Non-pigmented ciliary epithelial cell (primary cell): ENCODE measurements at places on chromosomes 2 and 18.

DNA sequence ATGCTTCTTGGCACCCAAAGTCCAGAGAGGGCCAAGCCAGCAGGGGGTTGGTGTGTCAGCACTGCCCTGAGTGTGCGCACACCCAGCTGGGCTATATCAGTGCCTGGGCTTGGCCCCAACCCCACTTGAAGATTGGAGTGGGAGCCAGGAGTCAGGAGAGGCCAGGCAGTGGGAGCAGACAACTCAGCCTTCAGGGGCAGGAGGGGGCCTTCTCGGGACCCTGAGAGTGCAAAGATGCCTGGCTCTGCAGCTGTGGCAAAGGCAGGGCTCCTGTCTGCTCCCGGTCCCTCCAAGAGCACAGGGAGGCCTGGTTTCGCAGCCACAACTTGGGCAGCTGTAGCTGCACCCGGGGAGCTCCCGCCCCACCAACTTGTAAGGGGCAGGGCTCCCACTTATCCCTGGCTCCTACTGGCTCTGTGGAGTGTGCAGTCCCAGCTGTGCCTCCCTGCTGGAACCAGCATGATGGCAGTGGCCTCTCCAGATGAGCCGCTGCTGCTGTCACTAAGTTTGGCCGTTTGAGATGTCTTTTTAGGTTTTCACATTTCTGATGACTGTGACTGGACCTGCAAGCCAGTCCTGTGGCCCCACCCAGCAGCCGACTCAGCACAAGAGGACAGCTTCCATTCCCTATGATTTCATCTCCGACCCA is 148.8 kb upstream of the HS6ST1 start:
- no peak for DNase-seq

- no peak for DNase-seq
These were observed 208.1 kb downstream of the ASB1 start for GRCh38 chr2:238634701-238635357.

DNA sequence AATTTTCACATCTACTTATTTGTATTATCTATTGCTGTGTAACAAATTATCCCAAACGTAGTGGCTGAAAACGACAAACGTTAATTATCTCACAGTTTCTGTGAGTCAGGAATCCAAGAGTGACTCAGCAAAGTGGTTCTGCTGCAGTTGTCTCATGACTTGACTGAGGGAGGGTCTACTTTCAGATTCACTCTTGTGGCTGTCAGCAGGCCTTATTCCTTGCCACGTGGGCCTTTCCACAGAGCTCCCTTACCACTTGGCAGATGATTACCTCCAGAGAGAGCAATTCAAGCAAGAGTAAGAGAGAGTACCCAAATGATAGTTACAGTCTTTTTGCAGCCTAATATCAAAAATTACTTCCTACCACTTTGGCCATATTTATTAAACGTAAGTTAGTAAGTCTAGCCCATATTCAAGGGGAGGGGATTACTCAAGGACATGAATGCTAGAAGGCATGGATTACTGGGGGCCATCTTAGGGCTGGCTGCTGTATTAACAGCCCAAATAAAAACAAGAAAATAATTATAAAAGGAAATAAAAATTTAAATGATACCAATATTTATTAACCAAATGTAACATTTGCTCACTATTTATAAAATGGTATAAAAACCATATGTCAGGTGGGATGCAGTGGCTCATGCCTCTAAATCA is 48.7 kb upstream of the NBEAL1 start:
- DNase-seq, result peak; percentile 50

GRCh38 chr2:16179701-16180416 is 239.5 kb downstream of the MYCN start:
- no peak for DNase-seq

GRCh38 chr2:160399880-160400279 is 93.7 kb downstream of the RBMS1 start:
- DNase-seq, result no peak

DNA sequence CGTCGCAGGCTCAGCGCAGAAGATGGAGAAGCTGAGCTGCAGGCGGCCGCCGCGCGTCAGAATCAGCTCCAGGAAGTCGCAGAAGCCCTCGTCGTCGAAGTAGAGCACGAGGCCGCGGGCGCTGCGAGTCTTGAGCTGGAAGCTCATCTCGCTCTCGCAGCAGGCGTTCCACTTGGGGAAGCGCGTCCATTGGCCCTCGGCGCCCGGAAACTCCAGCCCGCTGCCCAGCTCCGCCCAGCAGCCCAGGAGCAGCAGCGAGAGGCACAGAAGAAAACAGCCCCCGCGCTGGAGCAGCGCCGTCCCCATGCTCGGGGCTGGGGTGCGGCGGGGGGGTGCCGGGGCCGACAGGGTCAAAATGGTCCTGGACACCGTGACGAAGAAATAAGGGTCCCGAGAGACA is 4.0 kb downstream of the NRXN1 start:
- DNase-seq, result no peak

DNA sequence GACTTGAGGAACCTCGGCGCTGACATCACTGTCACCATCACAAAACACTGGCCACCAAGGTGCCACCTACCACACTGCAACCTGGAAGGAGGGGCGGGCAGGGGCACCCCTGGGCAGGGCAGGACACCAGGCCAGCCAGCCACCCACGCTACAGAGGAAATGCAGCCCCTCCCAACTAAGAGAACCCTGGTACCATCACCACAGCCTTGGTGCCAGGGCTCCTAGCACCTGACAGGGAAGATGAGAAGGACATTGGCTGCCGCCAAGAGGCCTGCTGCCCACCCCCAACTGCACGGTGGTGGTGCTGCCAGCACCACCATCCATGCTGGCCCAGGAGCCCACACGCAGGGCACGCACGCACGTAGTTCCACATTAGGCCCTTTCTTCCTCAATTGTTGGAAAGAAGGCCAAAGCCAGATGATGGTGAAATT is 88.7 kb downstream of the HDAC4 start:
- no peak for DNase-seq

DNA sequence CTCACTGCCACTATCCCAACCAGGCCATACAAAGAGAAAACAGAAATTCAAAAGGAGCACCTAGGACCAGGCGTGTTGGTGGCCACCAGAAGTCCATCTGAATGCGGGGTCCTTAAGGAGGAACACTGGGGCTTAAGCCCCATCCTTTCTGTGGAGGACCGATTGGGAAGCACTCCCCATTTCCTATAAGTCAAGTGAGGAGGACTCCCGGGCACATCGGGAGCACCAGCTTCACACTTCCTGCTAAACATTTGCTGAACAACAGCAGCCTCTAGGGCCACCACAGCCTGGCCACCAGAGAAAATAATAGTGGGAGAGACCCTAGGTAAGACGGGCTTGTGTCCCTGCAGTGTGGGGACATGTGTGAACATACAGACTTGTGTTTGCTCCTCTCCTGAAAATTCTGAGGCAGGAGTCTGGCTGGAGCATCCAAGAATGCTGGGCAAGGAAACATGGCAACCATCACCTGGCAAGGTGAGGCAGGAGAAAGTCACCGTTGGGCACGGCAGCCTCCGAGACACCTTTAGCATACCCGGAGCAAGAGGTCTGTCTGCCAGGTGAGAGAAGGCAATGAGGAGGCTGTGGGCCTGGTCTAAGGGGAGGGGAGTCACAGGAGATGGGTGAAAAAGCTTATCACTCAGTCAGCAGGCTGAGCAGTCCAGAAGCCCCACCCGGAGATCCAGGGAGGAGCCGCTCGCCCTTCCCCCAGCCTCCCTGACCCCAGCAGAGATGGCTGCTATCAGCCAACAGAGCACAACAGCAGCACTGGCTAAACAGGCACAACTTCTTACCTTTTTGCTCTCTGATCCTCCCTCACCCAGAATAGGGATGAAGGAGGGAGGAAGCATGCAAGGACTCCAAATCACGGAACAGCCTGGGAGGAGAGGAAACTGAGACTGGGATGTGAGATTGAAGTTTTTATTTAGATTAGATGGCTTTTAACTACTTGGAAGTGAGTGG is 282.3 kb downstream of the EIPR1 start:
- no peak for DNase-seq

GRCh38 chr2:67374949-67375348 is 22.2 kb upstream of the ETAA1 start:
- DNase-seq, result no peak

DNA sequence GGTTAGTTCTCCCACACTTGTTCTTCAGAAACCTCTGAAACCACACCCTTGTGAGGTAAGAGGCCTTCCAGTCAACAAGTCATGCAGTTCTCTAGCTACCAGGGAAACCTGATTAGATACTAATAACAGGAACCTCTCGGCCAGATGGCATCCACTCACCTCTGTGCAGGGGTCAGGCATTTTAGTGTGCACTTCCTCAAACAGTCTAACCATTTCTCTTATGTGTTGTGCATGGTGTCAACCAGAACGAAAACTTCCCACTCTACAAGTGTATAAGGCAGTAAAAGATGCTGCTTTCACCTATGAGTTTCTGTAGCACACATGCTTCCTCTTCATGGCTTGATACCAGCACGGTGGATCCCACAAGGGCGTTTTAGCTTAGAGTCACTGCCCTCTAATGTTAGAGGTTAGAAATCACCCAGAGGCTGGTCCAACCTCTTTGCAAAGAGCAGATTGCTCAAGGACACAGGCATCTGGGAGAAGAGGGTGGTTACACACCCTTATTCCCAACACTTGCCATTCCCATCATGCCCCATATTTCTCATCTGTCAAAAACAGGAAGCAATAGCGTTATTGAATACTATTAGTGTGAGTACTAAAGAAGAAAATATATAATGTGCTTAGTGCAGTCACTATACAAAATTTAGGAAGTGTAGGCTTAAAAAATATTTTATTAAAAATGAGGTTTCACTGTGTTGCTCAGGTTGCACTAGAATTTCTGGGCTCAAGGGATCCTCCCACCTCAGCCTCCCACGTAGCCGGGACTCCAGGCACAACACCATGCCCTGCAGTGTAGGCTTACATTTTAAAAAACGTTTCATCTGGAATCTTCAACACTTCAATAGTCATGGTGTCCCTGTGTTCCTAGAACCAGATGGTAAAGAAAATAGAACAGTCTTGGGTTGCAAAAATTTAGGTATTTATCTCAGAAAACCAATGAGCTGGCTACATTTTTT is 34.5 kb upstream of the RAB31 start:
- no peak for DNase-seq

GRCh38 chr2:232757905-232758304 is 18.5 kb downstream of the KCNJ13 start:
- DNase-seq, result no peak

GRCh38 chr2:144694456-144694855 is 174.5 kb upstream of the ZEB2 start:
- DNase-seq, result no peak

GRCh38 chr2:196314780-196315179 is 143.4 kb upstream of the STK17B start:
- DNase-seq, result no peak

DNA sequence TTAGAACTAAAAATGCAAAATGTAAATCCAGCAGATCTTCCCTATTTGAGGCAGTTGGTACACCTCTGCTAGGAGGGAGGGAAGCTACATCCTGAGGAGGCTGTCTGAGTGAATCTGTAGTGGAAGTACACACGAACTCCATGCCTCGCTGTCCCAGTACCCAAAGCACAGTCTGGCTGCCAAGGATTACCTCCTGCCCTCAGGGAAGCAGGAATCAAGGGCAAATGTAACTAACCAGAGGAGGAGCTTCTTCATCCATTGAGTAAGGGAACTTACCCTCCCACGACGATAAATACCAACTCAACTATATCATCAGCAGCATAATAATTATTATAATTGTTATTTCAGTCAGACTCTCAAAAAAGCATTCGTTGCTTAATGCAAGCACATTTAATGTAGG is 2.1 kb downstream of the DHRS9 start:
- no peak for DNase-seq

GRCh38 chr18:42706618-42707017 is 408.9 kb downstream of the RIT2 start:
- no peak for DNase-seq

DNA sequence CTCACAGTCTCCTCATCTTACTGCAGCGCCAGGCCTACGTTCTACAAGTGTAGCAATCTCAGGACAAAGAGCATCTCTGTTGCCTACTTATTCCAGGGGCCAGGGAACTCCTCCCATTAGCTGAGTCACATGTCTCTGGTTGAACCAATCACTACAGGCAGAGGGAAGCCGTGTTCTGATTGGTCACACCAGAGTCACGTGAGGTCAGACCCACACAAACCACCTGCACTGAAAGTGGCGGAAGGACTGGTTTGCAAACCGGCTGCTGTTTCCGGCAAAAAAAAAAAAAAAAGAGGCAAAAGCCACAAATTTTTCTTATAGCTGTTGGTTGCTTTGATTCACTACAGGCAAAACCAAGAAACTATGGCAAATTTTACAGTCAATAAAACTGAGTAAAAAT is 21.9 kb upstream of the USP14 start:
- DNase-seq, result no peak

DNA sequence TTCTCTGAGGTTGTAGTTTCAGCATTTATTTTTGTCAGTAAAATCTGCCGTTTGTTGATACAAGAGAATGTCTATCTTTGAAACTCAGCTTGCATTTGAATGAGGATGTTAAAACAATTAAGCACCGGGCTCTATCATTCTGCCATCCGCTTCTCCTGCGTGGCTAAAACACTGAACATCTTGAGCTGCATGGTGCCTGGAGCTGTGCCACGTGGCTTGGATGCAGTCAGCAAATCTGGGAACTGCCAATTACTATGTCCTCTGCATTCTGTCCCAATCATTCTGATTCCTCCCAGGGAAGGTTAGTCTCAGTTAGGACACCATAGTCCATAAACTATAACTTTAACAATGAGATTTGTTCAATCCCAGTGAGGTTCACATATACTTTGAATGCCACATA is 598.4 kb downstream of the FBXO15 start:
- DNase-seq, result no peak

- no peak for DNase-seq
These were observed 89.5 kb downstream of the TMEM185B start for GRCh38 chr2:120133572-120134244.
